ENCODE measurements at places on chromosomes 2 and 18.

DNA sequence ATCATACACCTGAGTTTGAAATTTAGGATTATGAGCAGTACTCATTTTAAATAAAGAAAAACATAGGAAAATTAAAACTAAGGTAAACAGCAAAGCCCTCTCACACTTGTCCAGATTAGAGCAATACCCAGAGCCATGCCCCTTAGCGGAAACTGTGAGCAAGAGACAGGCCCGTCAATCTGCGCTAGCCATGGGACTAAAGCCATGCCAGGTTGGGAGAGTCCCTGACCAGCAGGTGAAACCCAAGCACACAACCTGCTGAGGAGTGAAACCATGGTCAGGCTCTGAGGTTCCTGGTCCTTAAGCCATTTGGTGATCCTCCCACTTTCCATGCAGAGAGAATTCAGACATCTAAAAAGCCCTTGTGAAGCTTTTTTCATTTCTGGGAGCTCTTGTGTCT lies 494.3 kb downstream of the STK39 start:
- no peak for DNase-seq

DNA sequence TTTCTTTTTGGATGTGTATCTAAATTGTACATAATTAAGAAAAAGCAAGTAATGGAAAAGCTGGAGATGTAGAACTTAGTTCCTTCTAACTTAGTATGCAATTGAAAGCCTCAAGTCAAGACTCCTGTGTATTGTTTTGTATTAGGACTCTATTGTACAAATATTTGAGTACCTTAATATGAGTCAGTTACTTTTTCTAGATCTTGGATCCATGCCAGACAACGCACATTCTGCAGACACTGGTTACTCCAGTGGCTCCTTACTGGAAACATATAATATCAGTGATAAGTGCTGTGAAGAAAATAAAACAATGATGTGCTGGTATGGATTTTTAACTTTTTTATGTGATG lies 1.5 kb downstream of the SLC39A10 start:
- peak; percentile 81 for DNase-seq

DNA sequence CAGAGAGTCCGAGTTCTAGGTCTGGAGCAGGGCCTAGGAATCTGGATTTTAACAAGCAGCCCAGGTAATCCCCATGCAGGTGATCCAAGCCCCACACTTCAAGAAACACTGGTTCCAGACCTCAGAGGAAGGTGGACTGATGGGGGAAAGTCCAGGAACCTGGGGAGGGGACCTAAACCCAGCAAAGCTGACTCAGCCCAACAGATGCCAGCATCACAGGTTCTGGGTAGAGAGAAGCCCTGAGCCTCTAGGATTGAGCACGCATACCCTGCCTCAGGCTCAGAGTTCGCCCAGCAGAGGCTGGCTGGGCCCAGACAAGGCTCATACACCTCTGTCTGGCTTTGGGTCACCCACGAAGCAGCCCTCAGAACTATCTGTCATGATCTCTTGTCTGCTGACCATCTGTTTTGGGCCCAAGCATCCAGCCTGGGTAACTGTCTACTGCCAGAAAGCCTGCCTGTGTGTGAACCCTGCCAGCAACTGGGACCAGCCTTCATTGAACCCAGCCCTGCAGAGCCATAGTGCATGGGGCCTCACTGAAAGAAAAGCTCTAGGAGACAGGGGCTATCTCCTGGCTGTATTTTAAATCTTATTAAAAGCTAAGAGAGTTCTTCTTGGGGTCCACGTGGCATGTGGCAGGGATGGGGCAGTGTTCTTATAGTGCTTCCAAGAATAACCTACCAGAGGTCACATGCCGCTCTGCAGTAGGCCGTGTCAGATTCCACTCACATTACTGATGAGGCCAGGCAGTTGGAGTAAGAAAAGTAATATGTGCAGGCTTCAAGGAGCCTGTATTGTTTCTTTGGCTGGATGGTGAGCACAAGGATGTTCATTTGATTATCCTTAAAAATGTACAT lies 7.4 kb downstream of the TMEM127 start:
- no peak for DNase-seq

- DNase-seq: no peak
Measured at GRCh38 chr18:42112657-42113420, 157.8 kb downstream of the PIK3C3 start.

DNA sequence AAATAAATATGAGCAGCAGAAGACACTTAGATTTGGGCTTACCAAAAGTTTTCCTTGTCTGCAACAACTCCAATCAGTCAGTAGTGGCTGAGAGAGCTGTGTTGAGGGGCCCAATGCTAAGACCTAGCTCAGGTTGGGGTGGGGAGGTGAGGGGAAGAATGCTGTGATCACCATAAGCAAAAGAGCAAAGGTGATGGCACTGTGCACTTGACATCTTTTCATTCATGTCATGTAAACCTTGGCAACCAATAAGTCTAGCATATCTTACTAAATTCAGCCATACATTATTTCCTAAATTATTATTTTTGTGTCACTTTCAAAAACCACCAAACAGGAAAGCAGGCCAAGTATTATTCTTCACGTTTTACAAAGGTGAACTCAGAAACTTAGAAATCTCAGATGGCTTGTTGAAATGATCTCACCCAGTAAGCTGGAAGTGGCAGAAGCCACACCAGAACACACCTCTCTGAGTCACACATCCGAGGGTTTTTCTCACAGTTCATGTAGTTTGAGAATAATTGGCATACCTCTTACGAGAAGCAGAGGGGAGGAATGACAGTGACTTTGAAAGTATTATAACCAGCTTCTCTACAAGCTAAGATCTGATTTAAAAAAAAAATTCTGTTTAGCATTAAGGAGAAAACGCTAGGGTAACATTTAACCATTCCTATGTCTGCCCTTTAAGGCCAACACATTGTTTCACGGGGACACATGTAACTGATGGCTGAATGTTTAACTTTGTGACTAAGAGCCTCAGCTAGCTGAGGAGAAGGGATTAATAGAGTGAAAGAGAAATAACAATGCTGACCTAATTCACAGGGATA lies 43.3 kb upstream of the SETBP1 start:
- peak; percentile 38 for DNase-seq

DNA sequence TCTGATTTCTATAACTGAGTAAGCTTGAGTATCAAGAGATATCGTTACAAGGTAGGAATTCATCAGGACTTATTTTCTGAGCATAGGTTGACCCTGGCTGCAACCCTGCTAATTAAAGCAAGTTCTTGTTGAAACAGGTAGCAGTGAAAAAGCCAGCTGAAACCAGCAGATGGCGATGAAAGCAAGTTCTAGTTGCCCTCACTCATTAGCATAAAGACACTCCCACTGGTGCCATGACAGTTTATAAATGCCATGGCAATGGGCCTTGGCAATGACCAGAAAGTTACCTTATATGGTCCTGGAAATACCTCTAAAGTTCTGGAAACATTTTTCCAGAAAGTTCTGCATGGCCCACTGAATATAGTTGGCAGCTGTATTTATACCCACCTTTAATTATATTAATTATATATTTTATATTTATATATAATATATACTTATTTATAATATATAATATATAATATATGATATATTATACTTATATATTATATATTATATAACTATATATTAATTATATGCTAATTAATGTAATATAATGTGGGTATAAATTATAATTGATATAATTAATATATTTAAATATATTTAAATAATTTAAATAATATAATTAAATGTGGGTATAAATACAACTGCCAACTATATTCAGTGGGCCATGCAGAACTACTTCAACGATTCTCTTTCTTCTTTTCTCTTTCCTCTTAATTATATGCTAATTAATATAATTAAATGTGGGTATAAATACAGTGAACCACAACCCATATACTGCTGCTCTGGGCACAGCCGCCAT lies 188.0 kb downstream of the CDH7 start:
- peak; percentile 3 for DNase-seq

GRCh38 chr18:8732442-8733360 lies 27.3 kb downstream of the MTCL1 start:
- no peak for DNase-seq

GRCh38 chr2:218823196-218823855 lies 8.3 kb downstream of the PRKAG3 start:
- no peak for DNase-seq

- no peak for DNase-seq
Measured at GRCh38 chr2:201621293-201621999, 21.9 kb downstream of the TMEM237 start.

GRCh38 chr2:61220768-61221167 lies 58.8 kb downstream of the C2orf74 start:
- DNase-seq: peak; percentile 55

DNA sequence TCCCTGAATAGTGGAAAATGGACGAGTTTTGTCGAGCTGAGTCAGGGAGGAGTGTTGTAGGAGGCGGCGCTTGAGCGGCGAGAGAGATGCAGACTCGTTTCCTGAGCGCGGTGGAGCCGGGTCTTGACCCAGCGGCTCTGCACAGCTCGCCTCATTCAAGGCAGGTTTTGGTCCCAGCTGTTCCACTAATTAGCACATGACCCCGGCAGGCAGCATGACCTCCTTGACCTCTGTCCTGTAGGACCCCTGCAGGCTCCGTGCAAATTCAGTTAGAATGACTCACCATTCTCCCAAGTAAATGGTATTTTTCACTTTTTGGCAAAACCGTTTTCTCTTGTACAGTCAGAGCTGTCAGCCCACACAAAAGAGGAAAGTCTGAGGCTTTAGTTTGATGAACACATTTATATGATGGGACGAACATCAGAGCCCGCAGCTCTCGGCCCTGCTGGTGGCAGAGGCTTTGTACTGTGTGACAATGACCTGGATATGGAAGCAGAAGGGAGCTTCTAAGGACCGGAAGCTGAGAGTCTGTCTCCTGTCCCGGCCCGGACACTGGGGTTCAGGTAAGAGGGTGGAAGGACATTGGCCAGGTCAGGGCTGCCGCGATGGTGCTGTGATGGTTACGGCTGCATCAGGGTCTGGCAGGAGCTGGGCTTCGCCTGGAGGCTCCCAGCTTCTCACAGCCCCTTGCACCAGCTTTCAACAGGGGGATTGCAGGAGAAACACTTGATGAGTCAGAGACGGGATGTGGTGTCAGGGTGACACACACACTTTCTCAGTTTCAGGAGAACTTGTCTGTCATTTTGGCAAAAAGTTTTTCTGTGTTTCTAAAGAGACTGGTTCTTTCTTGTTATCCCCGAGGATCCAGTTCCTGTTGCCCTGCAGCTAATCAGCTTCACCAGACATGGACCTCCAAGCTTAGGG lies 29.9 kb upstream of the ALKAL2 start:
- peak; percentile 17 for DNase-seq

- no peak for DNase-seq
Measured at GRCh38 chr2:237541243-237541642, 25.1 kb upstream of the PRLH start.

GRCh38 chr2:219441451-219442255 lies 7.0 kb downstream of the SPEG start:
- DNase-seq: no peak

DNA sequence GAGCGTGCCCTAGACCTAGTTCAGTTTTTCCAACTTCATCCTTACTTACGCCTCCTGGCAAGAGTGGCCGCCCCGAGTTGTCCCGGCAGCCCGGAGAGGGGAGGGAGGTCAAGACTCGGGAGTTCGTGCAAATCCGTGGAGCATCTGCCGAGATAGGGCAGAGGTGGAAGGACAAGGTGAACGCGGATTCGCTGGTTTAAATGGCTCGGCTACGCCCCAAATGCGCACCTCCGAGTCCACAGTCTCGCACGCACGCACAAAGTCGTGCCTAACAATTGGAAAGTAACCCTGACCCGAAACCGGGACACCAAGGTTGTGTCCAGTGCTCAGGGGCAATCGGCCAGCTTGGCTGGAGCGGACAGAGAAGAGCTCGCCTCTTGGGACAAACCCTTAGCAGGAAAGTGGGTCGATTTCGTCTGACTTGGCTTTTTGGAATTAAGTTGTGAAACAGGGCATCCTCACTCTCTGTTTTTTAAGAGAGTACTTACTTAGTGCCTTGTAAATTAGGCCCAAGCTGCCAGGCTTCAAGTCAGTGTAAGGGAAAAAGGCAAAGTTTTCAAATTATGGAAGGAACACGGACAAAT lies 726 bp upstream of the SS18 start:
- no peak for DNase-seq

DNA sequence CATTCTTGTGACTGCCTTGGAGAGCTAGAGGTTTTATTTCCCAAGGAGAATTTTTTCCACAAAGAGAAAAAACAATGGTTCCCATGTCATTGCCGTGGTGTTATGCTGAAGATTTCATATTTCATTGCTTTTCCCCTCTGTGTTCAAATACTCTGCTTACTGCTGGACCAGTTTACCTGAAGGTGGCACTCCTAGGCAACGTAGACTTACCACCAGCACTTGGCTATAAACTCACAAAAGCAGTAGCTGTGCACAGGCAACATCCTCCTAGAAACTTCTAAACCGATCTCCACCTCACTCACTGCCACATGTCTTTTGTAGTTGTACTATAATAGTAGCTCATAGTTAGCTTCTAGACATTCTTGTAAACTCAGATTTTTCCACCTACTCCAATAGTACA lies 1319.7 kb upstream of the CRIM1 start:
- no peak for DNase-seq

- no peak for DNase-seq
Measured at GRCh38 chr2:85911814-85912692, 23.3 kb upstream of the ST3GAL5 start.

DNA sequence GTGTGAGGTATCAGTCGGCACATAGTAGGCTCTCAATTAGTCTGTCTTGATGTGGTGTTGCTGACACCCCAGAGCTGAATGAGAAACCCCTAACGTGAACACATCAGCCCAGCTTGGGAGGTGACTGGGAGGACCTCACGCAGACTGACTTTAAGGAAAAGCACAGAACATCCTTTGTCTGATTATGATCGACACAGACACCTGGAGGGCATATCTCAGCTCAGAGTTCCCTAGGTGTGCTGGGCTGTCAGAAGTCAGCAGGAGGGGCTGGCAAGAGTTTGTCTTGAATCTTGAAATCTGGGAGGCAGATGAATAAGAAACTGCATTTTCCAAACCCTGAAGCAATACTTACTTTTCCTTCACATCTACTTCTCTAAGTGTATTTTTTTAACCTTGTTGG lies 16.8 kb upstream of the MYCN start:
- no peak for DNase-seq
